ENCODE measurements at places on chromosomes 2 and 18. TPM values are rescaled to one million over a fixed set of nuclear protein-coding genes. Genes with fewer than 3 reads are reported as not detected.

The NPC1 gene
- 203 TPM for total RNA-seq

GRCh38 chr2:121088251-121089165 is 196.5 kb downstream of the TFCP2L1 start:
- H3K4me3 ChIP-seq, result no peak overlapping the region
- no peaks in the 10 kb centered on the region for H3K36me3 ChIP-seq
- H3K4me1 ChIP-seq, result no peaks in the 10 kb centered on the region
- no peak overlapping the region for H3K27ac ChIP-seq
- no peak for DNase-seq

GRCh38 chr2:144894612-144895599 is 375.0 kb upstream of the ZEB2 start:
- H3K27ac ChIP-seq, result no peak overlapping the region
- H3K4me3 ChIP-seq, result no peak overlapping the region
- no peaks in the 10 kb centered on the region for H3K36me3 ChIP-seq
- no peaks in the 10 kb centered on the region for H3K27me3 ChIP-seq

DNA sequence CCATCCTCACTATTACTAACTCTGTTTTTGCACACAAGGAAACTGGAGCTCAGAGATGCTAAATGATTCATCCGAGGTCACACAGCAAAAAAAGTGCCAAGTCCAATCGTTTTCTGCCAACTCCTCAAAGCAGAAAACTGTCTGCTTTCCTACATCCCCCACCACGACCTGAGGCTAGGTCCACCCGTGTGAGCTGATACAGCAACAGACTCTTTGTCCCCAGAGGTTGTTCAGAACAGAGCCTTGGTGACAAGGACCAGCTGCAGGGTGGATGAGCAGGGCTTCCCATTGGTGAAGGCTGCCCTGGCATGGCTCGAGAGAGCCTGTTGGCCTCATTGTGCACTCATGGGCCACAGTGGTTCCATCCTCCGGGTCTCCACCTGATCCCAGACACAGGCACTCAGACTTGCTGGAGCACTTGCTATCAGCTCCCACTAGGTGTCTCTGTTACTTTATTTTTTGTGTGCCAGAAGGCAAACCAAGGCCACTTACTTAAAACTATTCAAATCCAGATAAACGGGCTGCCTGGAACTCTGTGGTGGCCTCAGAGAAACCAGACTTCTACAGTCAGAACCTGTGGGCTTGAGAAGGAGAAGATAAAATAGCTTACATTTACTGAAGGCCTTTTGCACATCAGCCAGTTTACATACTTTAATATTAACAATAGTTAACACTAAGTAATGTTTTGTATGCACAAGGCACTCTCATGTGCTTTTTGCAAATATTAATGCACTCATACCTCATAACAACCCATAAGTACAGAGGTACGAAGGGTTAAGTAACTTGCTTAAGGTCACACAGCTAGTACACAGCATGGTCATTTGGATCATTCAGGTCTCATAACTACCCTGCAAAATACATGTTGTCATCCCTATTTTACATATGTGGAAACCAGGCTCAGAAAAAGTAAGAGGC is 62.9 kb upstream of the CTIF start:
- H3K36me3 ChIP-seq, result no peaks in the 10 kb centered on the region
- no peak overlapping the region for H3K4me3 ChIP-seq
- H3K27me3 ChIP-seq, result no peaks in the 10 kb centered on the region
- DNase-seq, result no peak

DNA sequence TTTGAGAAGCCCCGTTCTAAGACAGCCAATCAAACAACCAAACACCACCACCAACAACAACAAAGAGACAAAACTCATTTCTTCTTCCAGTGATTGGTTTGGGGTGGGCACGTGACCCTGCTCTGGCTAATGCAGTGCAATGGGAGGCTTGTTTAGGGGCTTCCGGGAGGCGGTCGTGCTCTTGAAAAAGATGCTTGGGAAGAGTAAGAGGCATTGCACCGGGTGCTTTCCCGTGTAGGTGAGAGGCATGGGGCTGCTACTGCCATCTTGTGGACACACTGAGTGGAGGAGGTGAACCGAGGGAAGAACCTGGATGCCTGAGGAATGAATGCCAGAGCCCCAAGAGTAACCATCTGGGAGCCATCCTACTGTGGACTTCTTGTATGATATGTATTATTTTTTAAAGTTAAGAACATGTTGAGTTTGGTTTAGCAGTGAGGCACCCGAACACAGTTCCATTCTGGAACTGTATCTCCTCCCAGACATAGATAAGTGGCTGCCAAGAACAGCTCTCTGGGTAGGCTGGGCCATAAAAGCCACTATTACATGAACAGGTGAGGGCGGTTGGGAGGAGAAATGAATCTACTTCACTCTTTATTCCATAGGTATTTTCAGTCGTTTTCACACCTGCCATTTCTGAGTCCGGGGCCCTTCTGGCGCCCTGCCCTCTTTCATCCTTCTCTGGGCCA is 19.1 kb upstream of the ARHGAP25 start:
- peaks cover 29% of the 10 kb centered on the region for H3K4me1 ChIP-seq
- peak overlapping the region; percentile 34 for H3K27ac ChIP-seq
- H3K4me3 ChIP-seq, result no peak overlapping the region
- DNase-seq, result peak; percentile 79

Measured in natural killer cell (primary cell).